ENCODE measurements at places on chromosomes 1 and 21.

- no peak for DNase-seq
Measured at GRCh38 chr1:244502630-244503029, 41.6 kb downstream of the CATSPERE start.

DNA sequence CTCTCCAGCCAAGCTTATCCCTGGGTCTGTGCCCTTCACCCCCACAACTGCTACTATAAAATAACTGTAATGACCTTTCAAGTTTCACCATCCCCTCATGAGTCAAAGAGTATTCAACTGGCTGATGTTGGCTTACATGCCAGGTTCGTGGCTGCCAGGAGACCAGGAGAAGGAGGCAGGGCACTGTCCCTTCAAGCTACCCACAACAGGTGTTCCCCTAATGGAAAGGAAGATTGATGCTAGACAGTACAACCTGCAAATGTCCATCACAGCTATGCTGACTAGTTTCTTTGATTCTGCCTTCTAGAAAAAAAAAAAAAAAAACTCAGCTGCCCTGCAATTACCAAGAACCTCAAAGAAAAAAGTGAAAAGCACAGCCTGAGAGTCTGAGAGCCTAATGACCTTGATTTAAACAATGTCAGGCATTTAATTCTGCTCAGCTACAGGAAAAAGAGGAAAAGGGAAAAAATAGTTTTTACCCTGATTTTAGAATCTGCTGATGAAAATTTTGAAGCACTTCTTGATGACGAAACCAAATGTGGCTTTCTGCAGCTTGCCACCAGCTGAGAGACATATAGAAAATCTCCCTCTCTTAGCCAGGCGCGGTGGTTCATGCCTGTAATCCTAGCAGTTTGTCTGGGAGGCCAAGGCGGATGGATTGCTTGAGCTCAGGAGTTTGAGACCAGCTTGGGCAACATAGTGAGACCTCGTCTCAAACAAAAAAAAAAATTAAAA lies 82.7 kb upstream of the ROR1 start:
- DNase-seq = no peak

GRCh38 chr1:110002695-110003094 lies 18.1 kb downstream of the AHCYL1 start:
- no peak for DNase-seq

DNA sequence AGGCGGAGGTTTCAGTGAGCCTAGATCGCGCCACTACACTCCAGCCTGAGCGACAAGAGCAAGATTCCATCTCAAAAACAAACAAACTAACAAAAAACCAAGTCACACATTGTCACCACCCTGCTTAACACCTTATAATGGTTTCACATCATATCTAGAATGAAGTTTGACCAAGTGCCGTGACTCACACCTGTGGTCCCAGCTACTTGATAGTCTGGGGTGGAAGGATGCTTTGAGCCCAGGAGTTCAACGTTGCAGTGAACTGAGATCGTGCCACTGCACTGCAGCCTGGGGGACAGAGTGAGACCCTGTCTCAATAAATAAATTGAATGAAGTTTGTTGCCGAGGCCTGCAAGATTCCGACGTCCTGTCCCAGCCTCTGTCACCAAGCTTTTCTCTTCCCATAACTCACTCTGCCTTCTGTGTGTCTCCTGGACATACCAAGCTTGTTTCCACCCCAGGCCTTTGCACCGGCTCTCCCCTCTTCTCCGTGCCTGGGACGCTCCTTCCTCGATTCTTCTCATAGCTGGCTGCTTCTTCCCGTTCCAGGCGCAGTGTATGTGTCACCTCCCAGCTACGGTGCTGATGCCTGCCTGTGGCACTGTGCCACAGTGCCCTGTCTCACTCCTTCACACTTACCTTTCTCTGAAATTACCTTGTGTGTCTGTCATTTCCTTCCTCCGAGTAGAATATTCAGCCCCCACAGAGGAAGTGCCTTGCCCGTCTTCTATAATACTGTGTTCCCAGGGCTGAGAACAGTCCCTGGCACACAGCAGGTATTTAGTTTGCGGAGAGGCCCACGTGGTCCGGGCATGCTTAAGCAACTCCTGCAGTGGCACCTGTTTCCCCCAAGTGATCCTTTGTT lies 3.8 kb upstream of the SELENON start:
- no peak for DNase-seq

DNA sequence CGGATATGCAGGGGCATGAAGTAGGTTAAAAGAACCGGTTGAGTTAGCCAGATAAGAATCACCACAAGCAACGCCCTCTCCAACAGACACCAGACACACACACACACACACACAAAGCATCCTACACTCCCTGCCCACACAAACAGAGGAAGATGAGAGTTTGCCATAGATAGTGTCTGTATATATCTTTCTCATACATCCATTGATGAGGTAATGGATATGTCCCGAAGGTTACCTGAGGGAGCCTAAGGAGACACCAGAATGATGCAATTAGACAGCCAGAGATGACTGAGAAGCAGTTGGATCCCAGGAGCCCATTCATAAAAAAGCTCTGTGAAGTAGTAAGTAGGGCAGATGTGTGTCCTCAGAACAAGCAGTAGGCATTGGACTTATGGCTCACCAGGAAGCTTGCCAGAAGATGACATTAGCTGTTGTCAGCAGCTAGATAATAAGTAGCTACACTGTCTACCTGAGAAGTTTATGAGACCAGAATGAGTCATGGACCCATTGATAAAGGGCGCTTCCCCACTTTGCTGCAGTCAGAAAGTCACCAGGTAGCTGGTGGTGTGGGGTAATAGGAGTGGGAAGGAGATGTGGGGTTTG lies 247.0 kb downstream of the KCNT2 start:
- no peak for DNase-seq

DNA sequence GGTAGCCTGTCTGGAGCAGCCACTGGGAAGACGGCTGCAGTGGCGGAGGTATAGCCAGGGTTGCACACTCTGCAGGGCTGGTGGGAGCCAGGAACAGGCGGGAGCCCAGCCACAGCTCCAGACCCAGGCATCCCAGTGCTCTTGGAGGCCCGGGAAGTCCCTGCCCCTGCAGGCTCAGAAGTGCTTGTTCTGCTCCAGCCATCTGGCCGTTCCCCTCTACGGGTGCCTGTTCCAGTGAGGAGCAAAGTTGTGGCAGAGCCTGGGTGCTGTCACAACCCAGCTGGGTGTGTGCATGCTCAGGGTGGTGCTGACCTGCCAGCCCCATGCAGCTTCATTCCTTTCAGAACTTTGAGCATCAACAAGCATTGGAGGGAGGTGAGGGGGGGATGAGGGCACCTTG lies 31.7 kb upstream of the BACE2 start:
- no peak for DNase-seq

DNA sequence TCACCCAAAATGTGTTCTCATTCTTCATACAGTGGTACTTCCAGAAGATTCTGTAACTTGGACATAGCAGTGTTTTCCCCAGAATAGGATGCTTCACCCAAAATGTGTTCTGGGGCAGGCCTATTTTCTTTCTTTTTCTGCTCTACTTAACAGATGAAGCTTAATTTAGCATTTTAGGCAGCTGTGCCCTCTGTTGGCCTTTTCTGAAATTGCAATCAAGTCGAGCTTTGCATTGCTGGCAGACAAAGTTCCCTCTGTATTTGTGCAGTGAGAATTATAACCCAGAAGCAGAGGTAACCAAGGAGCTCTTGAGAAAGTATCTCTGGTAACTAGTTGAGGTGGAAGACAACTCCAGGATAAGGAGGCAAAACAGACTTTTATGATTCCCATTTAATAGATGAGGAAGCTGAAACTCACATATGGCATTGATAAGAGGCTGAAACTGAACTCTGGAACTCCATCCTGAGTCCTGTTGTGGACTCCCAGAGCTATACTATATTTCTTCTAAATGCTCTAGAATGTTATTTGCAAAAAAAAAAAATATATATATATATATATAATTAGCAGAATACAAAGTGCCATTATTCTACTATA lies 50.3 kb upstream of the L1TD1 start:
- DNase-seq = peak; percentile 63

DNA sequence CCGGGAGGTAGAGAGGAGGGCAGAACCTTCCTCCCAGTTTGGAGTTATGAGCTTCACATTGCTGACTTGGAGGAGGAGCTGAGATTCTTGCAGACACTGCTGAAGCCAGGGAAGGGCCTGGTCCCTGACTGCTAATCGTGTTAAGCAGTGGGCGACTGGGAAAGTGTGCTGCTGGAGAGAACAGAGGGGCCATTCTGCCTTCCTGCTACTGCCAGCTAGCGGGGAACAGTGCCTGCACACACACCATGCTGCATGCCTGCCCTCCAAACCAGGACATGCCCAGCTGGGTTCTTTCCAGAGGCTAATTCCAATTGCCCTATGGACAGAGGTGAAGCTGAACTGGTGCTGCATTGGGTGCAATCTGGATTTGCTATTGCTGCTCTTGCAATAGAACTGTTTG lies 281.4 kb downstream of the AJAP1 start:
- no peak for DNase-seq

DNA sequence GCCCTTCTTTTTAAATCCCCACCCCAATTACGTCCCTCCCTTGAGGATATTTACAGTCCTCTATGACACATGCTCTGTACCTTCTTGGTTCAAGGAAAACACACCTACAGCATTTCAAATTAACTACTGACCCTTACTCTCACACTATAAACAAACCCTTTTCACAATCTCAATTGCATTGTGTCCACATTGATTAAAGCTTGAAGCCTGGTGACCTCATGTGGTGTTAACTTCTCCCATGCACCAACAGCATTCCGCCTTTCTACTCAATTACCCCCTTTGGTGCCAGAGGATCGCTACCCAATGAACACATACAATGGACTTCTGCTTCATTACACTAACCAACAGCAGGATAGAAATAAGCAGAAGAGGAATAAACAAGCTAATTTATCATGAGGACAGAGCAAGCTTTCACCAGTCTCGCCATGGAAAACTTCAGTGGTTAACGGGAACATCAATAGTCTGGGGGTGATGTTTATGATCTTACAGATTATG lies 15.2 kb downstream of the WLS start:
- DNase-seq = no peak

- no peak for DNase-seq
Measured at GRCh38 chr1:150551051-150551783, 2.0 kb downstream of the ADAMTSL4 start.

- no peak for DNase-seq
Measured at GRCh38 chr1:100943533-100943932, 47.6 kb downstream of the SLC30A7 start.

DNA sequence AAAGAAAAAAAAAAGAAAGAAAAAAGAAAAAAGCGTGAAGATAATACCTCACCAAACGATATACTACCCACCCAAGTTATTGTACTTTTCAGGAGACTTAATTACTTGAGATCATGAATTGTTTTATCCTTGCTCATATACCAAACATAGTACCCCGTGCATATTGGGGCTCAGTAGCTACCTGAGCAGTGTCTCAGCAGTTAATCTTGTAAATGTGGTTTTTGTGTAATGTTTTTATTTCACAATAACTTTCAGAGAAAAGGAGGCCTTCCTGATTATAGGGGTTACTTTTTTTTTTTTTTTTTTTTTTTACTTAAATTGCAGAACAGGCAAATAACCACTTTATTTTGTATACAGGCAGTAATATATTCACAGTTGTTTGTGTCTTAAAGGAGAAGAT lies 80.3 kb downstream of the OSBPL9 start:
- DNase-seq = no peak

DNA sequence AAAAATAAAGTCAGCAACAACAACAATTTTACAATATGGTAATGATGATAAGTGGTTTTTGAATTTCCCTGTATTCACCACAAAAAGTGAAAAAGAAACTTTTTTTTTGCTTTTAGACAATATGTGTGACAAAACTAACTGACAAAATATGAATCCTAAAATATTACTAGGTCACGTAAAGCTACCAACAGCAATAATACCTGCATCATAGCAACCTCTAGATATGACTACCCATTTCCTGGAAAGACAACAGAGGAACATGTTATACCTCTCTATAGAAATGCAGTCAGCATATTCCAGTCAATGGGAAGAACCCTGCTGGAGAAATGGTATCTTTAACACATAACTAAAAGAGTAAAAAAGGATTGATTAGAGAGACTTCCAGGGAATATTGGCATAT lies 73.7 kb downstream of the PDE4B start:
- DNase-seq = no peak

GRCh38 chr1:82830690-82831380 lies 1030.1 kb downstream of the ADGRL2 start:
- no peak for DNase-seq
